Daoy (cell line): ENCODE measurements at places on chromosomes 4 and X.

DNA sequence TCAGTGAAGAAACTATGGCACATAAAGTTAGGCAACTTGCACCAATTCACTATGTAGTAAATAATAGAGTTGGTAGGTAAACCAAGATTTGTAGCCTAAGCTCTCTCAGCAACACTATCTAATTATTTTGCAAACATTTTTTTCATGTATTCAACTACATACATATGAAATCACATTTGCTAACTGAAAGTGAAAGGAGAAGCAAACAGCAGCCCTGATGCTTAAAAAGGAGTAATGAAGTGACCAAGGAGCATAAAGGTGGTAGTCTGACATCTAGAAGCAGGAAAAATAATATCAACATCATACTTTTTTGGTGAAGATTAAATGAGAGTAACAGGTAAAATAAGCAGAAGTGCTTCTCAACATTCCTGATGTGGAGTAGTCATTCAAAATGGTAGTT, 603.7 kb downstream of the GRXCR1 start:
- DNase-seq, result no peak

- DNase-seq, result no peak
Observed at GRCh38 chr4:89305712-89306437, 1.7 kb downstream of the GPRIN3 start.

DNA sequence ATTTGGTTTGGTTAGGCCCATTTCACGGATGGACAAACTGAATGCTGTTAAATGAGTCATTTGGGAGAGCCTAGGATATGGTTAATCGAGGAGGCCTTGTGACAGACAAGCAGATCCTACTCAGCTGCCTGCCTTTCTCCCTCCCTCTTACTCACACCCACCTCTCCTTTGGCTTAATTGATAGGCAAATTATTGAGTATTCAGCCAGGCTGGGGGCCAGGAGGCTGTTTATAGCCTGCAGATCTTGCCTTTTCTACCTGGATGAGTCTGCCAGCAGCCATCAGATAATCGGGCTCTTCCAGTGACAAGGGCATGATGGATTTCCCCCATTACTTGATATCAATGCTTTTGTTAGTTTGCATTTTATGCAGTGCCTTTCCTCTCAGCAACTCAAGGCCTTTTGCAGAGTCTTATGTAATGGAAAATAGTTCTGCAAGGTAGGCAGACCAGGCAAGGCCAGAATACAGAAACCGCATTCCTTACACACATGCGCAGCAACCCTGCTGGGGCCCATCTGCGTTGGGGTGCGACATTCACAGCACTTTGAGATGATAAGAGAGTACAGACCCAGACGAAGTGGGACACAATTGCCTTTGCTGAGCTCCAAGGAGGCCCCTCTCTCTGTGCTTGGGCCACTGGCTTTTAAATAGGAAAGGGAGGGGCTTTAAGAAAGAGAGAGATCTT, 96.2 kb upstream of the ATP6AP2 start:
- DNase-seq, result no peak

DNA sequence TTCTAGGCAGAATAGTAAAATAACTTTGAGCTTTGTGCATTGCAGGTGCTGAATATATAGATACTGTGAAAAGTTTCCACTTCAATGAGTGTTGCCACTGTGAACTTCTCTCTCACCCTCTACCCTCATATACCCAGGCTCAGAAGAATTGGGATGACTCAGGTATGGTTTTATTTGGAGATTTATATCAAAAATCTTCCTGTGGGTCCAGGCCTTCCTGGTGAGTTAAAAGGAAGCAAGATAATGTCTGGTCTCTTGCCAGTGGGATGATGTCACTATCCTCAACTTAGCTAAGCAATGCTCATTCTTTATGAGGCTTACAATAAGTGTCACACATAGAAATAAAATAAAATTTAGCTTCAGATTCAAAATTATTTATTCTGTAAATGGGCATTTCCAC, 153.3 kb upstream of the TENT5D start:
- DNase-seq, result peak; percentile 47

GRCh38 chrX:123175366-123176122, 8.5 kb upstream of the GRIA3 start:
- DNase-seq, result no peak

GRCh38 chr4:7207628-7208231, 15.4 kb downstream of the SORCS2 start:
- DNase-seq, result no peak

DNA sequence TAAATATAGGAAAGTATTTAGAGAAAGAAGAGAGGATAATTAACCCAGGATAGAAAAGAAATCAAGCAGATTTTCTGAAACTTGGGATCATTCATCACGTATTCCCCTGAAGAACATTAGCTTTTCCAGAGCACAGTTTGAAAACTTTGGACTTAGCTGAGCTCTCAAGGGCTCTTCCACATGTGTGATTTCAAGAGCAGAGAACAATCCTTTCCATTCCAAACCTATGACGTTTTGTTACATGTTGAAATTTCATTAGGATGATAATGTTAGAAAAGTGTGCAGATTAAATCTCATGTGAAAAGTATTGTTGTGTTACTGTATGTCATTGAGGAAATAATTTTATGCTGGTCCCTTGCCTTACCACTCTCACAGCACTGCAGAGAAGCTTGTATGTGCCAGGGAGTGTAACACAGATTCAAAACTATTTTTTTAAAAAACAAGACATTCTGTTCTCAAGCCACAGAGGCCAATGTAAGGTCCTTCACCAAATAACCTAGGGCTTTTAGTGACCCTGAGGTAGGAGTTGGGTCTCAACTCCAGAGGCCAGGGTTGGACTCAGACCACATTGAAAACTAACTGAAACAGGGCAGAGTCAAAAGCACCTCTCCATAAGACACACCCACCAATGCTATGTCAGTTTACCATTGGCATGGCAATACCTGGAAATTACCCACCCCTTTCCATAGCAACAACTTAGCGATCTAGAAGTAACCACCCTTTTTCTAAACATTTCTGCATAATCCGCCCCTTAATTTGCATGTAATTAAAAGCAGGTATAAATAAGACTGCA, 141.3 kb downstream of the ANXA5 start:
- DNase-seq, result no peak
